ENCODE measurements at places on chromosomes 6 and 20. TPM values are rescaled to one million over a fixed set of nuclear protein-coding genes. Genes with fewer than 3 reads are reported as not detected.

- no peak for DNase-seq
Observed at GRCh38 chr6:53750052-53750650, 44.7 kb upstream of the LRRC1 start.

DNA sequence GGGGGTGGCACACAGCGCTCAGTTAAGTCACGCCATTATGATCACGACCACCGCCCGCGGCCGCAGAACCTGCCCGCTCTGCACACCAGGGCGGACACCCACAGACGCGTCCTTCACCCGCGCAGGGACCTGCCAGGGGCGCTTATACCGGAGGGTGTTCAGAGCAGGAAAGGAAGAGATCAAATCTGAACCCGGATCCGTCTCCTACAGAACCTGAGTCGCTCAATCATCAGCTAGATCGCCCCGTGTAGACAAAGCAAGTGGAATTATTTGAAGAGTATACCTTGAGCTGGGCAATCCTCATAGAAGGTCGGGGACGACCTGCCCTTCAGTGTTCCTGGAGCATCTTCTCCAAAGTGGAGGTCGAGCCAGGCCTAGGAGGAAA is 14.4 kb upstream of the ZNF217 start:
- no peak for DNase-seq

- no peak for DNase-seq
Observed at GRCh38 chr20:38271608-38272120, 11.1 kb upstream of the KIAA1755 start.

- DNase-seq: no peak
Observed at GRCh38 chr20:1323256-1323655, 5.7 kb downstream of the SDCBP2 start.

Gene SOX12
- total RNA-seq: 3.7 TPM

Gene APOBEC2
- not detected for total RNA-seq

Gene ZSCAN12
- total RNA-seq: 8.5 TPM
